ENCODE measurements at places on chromosomes 6 and 20. TPM values are rescaled to one million over a fixed set of nuclear protein-coding genes. Genes with fewer than 3 reads are reported as not detected.

The CARMIL1 gene
- 28.3 TPM for total RNA-seq

The PTPN1 gene
- 24.0 TPM for total RNA-seq

The GLP1R gene
- total RNA-seq = not detected

The CNR1 gene
- total RNA-seq = 1.3 TPM

The KCNK15 gene
- total RNA-seq = 0.26 TPM

The RBPJL gene
- total RNA-seq = not detected

The SMPDL3A gene
- total RNA-seq = 6.6 TPM

The SYNGAP1 gene
- total RNA-seq = 2.4 TPM

The FOXA2 gene
- total RNA-seq = not detected

The PLEKHG1 gene
- total RNA-seq = 5.0 TPM

The GNRH2 gene
- 0.26 TPM for total RNA-seq

The TCP1 gene
- 217 TPM for total RNA-seq

The NR2E1 gene
- not detected for total RNA-seq

The TRIM31 gene
- total RNA-seq = not detected

The ACSS1 gene
- total RNA-seq = 2.0 TPM

The PROKR2 gene
- not detected for total RNA-seq
